ENCODE measurements at places on chromosomes 5 and 9.

GRCh38 chr5:154647114-154647760, 107.9 kb upstream of the LARP1 start:
- DNase-seq: no peak

- no peak for DNase-seq
Observed at GRCh38 chr9:14652729-14653377, 40.4 kb downstream of the ZDHHC21 start.

- no peak for DNase-seq
Observed at GRCh38 chr5:69276422-69277174, 41.9 kb downstream of the CDK7 start.

DNA sequence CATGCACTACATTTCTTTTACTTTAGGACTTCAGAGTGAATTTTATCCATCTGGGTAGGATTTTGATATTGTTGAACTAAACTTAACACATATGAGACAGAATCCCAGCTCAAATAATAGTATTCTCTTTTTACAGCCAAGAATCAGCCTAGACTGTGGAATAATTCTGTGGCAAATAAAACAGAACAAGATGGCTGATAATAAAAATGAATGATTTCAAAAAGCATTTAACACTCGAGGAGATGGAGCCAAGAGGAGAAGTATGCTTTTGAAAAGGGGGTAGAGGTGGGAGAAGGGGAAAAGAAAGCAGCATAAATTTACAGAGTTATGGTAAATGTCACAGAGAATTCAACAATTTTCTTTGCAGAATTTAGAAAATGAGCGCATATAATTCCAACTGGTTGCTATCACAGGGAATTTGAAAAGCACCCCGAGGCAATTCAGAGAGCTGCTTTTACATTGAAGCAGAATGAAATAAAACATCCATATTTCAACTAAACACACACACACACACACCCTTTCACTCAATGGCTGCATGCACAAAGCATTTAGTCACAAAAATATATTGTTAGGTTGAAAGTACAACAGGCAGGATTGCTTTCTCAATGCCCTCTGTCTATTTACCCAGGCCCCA, 60.2 kb upstream of the DMAC1 start:
- DNase-seq: no peak

GRCh38 chr5:54178207-54178606, 132.2 kb downstream of the ARL15 start:
- no peak for DNase-seq

All from stimulated activated CD8-positive, alpha-beta memory T cell treated with anti-CD3 and anti-CD28 coated beads, Interleukin-7, amount 100 ng/mL, for 1 hour (primary cell).